ENCODE measurements at places on chromosomes 11 and 22.

GRCh38 chr22:39368461-39368911, 18.7 kb downstream of the SYNGR1 start:
- no peak for DNase-seq

DNA sequence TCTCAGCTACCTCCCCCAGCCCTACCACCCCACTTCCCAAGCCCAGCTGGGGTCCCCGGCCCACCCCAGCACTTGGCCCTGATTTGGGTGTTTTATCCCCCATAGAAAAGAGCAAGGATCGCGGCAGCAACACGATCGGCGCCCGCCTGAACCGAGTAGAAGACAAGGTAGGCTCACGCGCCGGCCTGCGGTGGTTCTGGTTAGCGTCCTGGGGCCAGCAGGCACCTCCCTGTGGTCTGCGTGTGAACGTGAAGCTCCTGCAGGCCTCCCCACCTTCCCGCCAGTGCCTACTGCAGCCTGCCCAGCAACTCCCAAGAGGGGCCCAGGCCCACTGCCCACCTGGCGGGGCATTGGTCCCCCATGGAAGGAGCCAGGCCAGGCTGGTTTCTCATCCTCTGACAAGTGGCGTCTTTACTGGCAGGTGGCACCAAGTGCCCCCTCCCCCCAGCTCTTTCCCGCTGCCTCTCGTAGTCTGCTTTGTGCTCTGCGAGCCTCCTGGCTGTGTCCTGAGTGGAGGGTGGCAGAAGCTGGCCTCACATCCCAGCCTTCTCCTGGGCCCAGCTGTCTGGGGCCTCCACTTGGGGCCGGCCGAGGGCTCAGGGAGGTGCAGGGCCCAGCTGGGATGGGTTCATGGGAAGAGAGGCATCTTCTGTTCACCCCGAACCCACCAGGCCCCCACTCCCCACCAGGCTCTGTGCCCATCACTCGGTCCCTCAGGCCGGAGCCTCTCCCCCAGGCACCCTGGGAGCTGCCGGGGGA, 78.3 kb upstream of the KCNQ1OT1 start:
- peak; percentile 19 for DNase-seq

GRCh38 chr11:5698281-5698680, 8.7 kb downstream of the TRIM22 start:
- no peak for DNase-seq

- no peak for DNase-seq
These were observed 894.6 kb downstream of the FAM181B start for GRCh38 chr11:81839016-81839415.

- no peak for DNase-seq
These were observed 114.4 kb downstream of the CADM1 start for GRCh38 chr11:115389790-115390189.

DNA sequence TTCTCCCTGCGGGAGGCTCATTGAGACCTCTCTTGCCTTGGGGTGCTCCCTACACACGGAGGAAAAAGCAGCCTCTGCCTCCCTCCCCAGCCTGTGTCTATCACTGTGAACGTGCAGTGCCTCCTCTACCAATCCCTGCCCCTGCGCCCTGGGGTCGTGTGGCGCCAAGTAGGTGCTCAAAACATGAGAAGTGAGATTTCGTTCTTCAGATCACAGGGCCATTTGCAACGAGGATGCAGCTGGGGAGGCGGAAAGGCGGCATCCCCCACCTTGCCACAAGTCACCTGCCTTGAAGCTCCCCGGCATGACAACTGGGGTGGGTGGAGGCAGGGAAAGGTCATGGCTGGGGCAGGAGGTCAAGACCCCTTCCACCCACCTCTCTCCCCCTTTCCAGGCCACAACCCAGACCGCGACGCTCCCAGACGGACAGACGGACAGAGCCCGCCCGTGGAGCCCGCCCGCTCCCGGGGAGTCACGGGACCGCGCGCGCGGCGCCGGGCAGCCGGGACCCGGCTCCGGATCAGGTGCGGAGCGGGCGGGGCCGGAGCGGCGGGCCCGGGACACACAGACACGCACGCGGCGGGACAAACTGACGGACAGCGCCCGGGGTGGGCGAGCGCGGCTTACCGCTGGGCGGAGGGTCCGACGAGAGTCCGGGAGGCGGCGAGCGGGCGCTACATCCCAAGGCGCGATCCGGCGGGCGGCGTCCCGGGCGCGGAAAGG, 485 bp downstream of the KCNJ4 start:
- no peak for DNase-seq

GRCh38 chr11:1728931-1729691, 21.3 kb downstream of the IFITM10 start:
- no peak for DNase-seq

GRCh38 chr11:125287491-125288210, 123.1 kb downstream of the PKNOX2 start:
- no peak for DNase-seq

GRCh38 chr22:47591016-47591415, 828.6 kb downstream of the TBC1D22A start:
- DNase-seq, result no peak

DNA sequence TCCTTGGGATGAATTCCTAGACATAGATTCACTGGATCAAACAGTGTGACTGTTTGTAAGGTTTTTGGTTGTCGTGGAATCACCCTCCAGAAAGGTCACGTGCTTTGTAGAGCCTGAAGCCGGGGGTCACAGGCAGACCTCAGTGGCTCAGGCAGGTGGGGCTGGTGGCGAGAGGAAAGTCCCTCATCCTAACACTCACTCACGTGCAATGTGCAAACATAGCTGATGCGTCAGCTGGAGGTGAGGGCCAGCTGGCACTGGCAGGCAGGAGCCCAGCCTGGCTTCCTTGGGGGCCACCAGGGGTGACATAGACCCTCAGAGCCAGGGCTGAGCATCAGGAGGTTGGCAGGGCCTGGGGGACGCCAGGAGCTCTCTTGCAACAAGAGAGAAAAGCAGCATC, 90.0 kb downstream of the ARHGAP8 start:
- DNase-seq, result no peak

- DNase-seq, result no peak
These were observed 78.4 kb downstream of the MYO7A start for GRCh38 chr11:77206264-77207018.

DNA sequence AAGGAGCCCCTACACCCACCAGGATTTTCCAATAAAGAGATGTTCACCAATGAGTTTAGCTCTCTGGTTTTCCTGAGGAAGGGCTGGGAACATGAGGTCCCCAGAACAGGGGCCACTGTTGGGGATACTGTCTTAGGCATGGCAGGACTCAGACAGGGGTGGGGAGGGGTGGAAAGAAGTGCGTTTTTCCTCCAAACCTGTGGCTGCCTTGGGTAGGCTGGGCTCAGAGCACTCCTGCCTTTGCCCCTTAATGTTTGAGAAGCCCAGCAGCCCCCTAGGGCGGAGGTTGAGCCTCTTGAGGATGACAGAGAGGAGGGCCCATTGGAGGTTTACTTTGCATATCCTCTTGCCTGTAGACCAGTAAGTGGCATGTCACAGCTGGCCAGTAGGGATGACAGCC, 10.6 kb downstream of the MTFP1 start:
- no peak for DNase-seq

- no peak for DNase-seq
These were observed 38.7 kb downstream of the MRTFA start for GRCh38 chr22:40597526-40598430.
